ENCODE measurements at places on chromosomes 6 and 20. TPM values are rescaled to one million over a fixed set of nuclear protein-coding genes. Genes with fewer than 3 reads are reported as not detected.

The GRM1 gene
- total RNA-seq: not detected

The RSPO4 gene
- 0.22 TPM for total RNA-seq

The BANF2 gene
- not detected for total RNA-seq

The PROKR2 gene
- total RNA-seq: not detected

The ERVFRD-1 gene
- total RNA-seq: not detected

The IPCEF1 gene
- 122 TPM for total RNA-seq

The MUC21 gene
- not detected for total RNA-seq

The IL22RA2 gene
- total RNA-seq: not detected

The FAM209B gene
- total RNA-seq: 3.7 TPM

GRCh38 chr6:36029464-36029863 lies 1.9 kb downstream of the MAPK14 start:
- no peak for DNase-seq

DNA sequence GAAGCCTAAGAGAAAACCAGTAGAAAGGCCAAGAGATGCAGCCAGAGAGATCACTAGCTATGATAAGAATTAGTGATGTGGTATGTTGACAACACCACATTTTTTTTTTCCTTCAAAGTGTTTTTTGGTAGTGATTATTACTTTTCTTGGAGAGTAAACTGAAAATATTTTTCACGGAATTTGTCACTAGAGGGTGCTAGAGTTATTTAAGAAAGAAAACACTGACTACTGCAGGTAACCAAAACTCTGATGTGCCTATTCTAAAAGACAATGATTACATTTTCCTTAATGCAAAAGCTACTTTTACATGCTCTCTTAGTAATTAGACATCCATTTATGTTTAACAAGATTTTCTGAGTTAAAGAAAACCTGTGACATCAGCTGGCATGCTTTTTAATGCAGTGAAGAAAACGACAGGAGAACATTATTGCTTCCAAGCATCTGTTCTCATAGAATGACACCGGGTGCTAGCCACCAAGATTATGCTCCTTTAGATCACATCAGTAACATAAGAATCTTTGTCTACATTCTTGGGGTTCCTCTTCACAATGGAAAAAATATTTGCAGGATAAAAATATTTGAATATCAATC lies 28.8 kb downstream of the RWDD2A start:
- DNase-seq: no peak

DNA sequence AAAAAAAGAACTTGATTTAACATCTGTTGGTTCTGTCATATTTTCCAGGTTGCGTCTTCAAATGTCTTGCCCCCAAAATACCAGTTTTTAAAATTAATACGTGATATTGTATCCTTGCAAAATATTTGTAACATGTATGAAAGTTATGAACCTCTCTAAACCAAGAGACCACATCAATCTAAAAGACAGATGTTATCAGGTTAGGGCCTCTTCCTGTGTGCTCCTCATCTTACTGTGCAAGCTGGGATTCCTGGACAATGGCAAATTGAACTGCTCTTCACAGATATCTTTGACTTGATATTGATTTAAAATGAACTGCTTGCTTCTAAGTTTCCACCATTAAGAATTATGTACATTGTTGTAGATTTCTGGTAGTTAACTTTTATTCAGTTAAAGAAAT lies 9.6 kb downstream of the TMEM239 start:
- DNase-seq: peak; percentile 28

DNA sequence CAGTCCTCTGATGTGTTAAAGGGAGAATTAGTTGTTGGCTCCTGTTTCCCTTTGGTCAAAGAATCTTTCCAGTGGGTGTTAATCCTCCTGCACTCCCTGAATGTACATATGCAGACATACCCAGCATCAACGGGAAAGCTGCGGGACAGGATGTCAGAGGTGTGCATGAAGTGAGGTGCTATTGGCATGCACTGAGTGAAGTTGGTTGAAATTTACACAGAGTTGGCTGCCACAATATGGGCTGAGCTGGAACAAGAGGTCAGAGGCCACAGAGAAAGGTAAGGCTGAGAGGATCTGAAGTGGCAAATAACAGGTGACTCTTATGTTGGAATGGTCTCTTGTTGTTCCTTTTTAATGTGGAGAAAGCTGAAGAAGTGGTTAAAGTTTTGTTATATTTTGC lies 82.7 kb upstream of the AKIRIN2 start:
- DNase-seq: no peak

- no peak for DNase-seq
These were observed 34.7 kb downstream of the TFEB start for GRCh38 chr6:41700463-41701347.

- no peak for DNase-seq
These were observed 56.9 kb downstream of the SYNJ2 start for GRCh38 chr6:158038291-158039177.

- DNase-seq: no peak
These were observed 586.0 kb upstream of the CHD6 start for GRCh38 chr20:42204109-42204660.

DNA sequence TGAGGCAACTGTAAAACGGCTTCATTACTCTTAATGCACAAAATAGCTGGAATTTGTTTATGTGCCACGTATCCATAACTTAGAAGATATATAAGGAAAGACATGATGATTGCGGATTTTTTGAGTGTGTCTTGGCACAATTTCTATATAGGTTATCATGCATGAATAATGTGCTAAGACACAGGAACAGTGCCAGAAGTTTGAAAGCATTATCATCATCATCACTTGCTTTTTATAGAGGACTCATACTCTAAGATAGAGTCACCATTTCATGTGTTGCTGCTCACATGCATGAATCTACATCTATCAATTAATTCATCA lies 113.4 kb downstream of the ELOVL4 start:
- DNase-seq: no peak

GRCh38 chr6:106223300-106223930 lies 102.1 kb downstream of the ATG5 start:
- DNase-seq: peak; percentile 68

GRCh38 chr20:40293740-40294139 lies 395.3 kb downstream of the MAFB start:
- DNase-seq: no peak

DNA sequence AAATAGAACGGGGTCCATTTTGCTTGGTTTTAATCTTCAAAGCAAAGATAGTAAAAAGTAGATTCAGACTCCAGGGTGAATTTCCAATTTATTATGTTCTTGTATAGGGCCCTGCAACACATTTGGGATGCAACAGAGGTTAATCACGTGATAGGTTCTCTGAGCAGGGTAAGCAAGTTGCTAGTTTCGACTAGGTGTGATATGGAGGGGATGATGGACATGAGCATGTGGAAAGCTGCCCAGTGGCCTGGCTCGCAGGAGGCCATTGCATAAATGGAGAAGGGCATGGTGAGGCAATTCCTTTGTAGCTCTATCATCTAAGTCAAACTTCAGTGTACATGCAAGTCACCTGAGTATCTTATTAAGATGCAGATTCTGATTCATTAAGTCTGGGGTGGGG lies 17.7 kb upstream of the ADGRF4 start:
- DNase-seq: no peak

DNA sequence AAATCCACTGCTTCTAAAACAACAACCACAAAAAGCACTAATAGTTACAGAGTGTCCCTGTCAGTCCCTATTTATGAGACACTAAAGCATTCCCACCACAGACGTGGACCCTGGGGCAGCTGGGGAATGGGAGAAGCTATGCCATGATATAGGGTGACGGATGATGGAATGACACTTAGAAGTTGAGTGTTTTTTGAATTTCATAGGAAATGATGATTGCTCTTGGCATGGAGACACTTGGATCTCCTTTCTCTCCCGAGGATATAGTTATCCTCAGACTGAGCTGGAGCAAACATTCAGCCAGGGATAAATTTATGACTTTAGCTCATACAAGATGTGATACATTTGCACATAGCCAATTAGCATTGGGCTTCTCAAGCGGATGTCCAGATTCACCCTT lies 151.2 kb downstream of the EDN3 start:
- no peak for DNase-seq

- no peak for DNase-seq
These were observed 33.2 kb downstream of the ENPP1 start for GRCh38 chr6:131840936-131841583.

DNA sequence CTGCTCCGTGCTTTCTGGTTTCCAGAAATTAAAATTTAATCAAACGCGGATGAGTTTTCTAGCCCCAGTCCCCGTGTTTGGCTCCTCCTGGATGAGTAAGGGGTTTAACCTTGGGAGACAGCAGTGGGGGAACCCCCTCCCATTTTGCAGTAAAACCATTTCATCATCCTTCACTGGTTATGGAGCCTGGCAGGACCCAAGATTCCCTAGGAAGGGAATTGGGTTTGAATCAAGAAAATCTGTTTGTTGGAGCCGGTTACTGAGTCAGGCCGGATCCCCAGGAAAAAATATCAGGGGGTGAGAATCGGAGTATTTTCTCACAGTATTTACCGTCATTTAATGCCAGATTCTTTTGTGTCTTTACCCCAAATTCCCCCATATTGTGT lies 754 bp downstream of the YWHAB start:
- no peak for DNase-seq

DNA sequence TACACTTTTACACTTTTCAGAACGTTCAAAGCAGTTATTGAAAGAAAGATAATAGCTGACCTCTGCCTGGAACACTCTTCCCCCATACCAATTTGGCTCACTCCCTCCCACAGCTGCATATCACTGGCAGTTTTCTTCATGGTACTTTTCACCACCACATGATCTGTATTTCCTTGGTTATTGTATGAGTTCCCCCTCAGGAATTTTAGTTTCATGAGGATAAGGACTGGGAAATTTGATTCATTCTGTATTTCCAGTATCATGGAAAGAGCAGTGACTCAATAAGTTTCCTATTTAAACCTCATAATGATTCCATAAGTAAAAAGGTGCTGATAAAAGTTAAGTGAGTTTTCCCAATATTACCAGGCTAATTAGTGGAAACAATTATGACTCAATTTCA lies 16.0 kb downstream of the HTR1B start:
- DNase-seq: no peak

DNA sequence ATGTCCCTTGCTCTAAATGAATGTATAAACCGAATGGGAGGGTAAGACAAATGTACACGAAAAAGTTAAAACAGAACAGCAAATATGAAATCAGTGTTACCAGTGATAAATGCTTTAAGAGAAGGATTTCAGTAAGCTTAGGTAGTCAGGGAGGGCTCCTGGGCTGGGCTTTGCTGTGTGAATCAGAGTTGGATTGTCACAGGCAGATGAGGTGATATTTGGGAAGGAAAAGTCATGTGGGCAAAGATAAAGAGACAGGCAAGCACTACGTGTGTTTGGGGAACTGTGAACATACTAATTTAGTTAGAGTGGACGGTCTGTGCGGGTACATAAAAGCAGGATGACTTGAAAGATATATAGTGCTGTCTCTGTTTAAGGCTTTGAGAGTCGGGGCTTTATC lies 114.8 kb downstream of the CRYBG1 start:
- no peak for DNase-seq

GRCh38 chr6:93088621-93089501 lies 330.5 kb downstream of the EPHA7 start:
- DNase-seq: no peak

GRCh38 chr6:16849988-16850680 lies 88.9 kb upstream of the ATXN1 start:
- no peak for DNase-seq

GRCh38 chr6:5679691-5680090 lies 327.0 kb downstream of the NRN1 start:
- DNase-seq: no peak

DNA sequence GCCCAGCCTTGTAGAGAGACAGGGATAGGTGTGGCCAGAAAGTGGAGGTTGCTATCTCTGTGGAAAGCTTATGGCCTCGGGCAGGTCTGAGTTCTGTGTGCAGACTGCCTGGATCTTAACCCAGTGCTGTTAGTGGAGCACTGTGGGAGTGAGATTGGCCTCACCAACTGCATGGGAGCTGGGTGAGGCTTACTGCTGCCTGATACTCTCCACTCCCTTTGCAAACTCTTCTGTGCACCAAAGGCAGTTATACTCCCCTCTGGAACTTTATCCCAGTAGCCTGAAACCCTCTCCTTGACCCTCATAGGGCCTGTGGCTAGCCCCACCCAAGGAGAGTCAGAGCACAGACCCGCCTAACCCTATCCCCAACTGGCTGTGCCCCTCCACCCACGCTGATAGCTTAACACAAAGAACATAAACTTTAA lies 41.4 kb upstream of the PKIB start:
- no peak for DNase-seq

Measured in naive thymus-derived CD4-positive, alpha-beta T cell (primary cell).